HS-5 (cell line): ENCODE measurements at places on chromosomes 2 and 18.

DNA sequence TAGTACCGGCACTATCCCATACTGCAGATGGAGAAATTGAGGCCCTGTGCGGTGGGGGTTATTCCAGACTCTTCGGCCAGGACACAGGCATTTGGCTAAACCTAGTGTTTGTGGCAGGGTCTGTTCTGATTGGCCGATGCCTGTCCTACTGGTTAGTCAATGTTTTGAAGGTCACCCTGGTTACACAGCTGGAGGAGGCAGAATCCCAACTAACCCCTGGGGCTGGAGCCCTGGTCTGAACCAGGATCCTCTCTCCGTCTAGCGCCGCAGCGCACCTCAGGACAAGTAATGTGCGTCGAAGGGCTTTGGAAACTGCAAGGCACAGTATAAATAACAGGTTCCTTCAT lies 19.4 kb downstream of the TEX44 start:
- peak; percentile 84 for DNase-seq

DNA sequence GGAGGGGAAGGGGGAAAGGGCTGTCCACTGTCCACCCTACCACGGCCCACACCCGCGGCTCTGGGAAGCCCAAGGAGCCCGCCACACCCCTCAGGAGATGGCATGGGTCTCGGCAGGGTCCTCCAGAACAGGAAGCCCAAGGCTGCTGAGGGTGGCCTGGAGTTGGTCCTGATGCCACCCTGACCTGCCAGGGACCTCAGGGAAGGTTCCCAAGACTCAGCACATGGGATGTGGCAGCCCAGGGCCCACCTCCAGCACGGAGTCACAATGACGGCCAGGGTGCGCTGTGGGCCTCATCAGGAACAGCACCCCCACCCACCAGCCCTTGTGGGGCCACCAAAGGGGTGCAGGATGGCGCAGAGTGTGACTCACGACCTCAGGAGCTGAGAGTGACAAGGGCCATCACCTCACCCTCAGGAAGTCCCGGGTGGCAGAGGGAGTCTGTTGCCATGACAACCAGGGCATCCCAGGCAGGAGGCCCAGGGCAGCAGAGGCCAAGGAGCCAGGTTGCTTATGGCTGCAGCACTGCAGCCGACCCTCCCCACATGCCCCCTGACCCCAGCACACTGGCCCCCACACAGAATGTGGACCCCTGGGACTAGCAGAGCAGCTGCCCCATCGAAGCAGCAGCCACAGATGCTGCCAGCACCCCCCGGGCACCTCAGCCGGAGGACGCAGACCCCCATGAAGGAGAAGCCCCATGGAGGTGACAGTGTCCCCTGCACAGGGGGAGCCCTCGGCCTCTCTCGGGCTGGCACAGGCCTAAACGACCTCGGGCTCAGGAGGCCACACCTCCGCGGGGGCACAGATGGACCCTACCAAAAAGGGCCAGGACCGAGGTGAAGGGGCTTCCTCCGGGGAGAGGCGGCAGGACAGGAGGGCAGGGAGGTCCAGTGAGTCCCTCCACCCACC lies 34.3 kb downstream of the KIF1A start:
- DNase-seq = no peak

GRCh38 chr2:114543236-114543766 lies 100.9 kb downstream of the DPP10 start:
- DNase-seq = no peak

DNA sequence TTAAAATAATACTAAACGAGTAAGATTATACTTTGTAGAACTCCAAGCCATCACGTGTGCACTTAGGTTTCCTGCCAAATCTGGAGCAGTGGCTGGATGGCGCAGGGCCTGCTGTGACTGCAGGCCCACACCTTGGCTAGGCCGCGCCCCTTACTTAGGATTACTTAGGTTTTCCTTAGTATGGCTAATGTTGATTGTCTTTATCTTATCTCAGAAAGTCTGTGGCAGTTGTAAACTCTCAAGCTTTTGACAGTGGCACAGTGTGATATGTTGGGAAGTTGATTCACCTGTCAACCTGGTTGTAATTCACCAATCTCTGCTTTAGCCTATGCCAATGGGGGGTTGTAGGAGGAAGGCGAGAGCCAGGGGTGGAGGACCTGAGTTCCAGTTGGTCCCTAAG lies 208.4 kb downstream of the ZNF407 start:
- no peak for DNase-seq

DNA sequence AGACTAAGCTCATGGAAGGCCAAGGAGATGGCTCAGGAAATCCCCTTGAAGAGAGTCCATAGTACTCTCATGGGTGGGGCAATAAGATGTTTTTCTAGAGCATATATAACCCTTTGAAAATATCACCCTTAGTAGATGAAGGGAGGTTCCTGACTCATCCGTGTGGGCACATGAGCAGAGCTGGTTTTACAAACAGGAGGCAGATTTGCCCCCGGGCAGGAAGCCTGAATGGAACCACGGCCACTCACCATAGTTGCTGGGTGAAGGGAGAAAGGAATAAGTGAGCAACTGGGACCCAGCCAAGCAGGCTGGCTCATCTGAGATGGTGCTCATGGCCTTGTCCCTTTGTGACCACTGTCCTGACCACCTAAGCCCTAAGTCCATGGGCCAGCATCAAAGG lies 29.0 kb upstream of the MAPRE3 start:
- no peak for DNase-seq

- no peak for DNase-seq
These were observed 92.3 kb upstream of the CAPN13 start for GRCh38 chr2:30899516-30900054.

GRCh38 chr2:12819103-12819475 lies 102.4 kb downstream of the TRIB2 start:
- peak; percentile 96 for DNase-seq

DNA sequence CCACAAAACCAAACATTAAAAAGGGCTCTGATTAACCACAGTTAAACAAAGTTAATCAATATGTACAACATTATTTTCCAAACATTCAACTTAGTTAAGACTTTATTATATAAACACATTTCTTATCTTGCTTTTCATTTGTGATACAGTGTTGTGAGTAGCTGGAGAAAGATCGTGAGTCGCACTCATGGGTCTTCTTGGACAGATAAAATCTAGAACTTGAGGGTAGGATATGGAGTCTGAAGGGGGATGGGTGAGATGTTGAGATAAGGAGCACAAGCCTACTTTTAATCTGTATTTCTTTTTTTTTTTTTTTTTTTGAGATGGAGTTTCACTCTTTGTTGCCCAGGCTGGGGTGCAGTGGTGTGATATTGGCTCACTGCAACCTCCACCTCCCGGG lies 22.6 kb upstream of the TMEM214 start:
- DNase-seq = no peak

DNA sequence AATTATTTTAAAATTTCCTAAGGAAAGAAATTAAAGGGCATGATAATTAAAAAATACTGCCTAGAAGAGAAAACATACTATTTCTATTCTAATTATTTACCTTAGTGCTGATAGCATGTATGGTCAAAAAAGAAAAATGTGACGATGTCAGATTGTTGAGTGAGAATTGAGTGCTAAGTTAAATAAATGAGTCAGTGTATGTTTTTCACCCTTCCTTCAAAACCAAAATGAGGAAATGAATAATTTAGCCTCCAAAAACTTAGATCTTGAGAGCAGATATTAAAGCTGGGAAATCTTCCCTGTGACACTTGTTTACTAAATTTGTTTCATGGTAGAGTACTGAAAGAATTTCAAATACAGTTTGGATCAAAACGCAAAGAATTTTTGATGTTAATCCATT lies 58.6 kb upstream of the NYAP2 start:
- DNase-seq = no peak

GRCh38 chr2:231174211-231174651 lies 24.2 kb upstream of the ARMC9 start:
- no peak for DNase-seq

DNA sequence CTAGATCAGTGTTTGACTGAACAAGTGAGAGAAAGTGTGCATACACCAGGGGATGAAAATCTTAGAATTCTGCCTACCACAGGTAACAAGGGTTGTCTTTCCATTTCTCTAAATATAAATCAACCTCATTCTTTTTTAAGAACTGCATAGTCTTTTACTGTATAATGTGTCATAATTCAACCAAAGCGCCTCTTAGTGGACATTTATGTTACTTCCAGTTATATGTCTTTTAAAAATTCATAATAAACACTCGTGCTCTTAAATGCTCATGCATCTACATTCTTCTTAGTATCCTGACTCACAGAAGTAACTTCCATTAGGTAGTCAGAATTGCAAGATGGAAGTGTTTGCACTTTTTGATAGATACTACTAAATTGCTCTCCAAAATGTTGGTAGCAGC lies 76.2 kb downstream of the CHRNA1 start:
- peak; percentile 14 for DNase-seq

- no peak for DNase-seq
These were observed 10.0 kb downstream of the HK2 start for GRCh38 chr2:74843899-74844298.
